ENCODE measurements at places on chromosomes 2 and 18. TPM values are rescaled to one million over a fixed set of nuclear protein-coding genes. Genes with fewer than 3 reads are reported as not detected.

Gene MARCHF4
- not detected for total RNA-seq

Gene EIF2AK3
- total RNA-seq: 7.4 TPM

Gene CCL20
- not detected for total RNA-seq

Gene SGPP2
- total RNA-seq: 0.04 TPM

Gene DSG1
- total RNA-seq: 0.09 TPM

Gene C18orf32
- 23.2 TPM for total RNA-seq

Gene SCYGR2
- total RNA-seq: not detected

Gene PSMA8
- total RNA-seq: not detected

Gene B4GALT6
- 0.18 TPM for total RNA-seq

Gene MRPS5
- total RNA-seq: 92.1 TPM

Gene TCF7L1
- 0.13 TPM for total RNA-seq

Gene ARHGAP25
- 13.2 TPM for total RNA-seq

Gene UGT1A4
- total RNA-seq: not detected

Gene WNT6
- total RNA-seq: not detected

Gene POTEJ
- not detected for total RNA-seq

Gene CYP27A1
- total RNA-seq: 0.20 TPM

Gene CPS1
- 6.0 TPM for total RNA-seq

Gene CLK1
- total RNA-seq: 29.7 TPM

Gene IL18RAP
- 5.2 TPM for total RNA-seq

Gene LHCGR
- not detected for total RNA-seq

Gene KIF1A
- total RNA-seq: 1.4 TPM

Gene DCDC2C
- total RNA-seq: not detected

Gene NT5DC4
- total RNA-seq: 6.8 TPM

Gene SPP2
- not detected for total RNA-seq
